Cardiac muscle cell (in vitro differentiated cells and primary cell): ENCODE measurements at places on chromosomes 2 and 18. TPM values are rescaled to one million over a fixed set of nuclear protein-coding genes. Genes with fewer than 3 reads are reported as not detected.

DNA sequence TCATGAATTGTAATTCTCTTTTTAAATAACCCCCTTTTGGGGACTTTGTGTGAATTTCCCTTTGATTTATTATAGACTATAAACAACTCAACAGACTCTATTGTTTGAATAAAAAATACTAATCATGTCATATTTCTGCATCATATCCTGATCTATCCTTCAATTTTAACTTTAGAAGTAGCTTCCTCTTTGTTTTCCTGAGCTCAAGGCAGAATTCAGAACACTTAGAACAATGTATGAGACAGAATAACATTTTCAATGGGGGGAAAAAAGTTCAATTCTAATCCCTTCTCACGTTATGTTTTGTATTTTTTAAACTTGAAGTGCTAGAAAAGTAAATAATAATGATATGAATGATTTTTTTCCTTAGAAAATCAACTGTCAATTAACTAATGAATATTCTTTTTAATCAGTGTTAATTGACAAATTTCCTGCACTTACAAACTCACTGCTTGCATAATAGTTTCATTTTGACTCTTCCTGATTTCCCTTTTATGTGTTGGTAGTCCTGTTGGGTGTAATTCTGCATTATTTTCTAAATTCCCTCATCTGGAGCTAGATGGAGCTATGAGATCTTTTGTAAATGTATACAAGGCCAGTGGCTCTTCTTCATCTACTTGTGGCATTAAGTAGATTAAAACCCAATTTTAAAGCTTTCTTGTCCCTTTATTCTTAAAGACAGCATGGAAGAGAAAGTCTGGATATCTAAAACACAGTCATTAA lies 326.1 kb downstream of the PARD3B start:
- no peaks in the 10 kb centered on the region for H3K4me1 ChIP-seq
- no peaks in the 10 kb centered on the region for H3K36me3 ChIP-seq
- H3K27ac ChIP-seq, result no peak overlapping the region
- DNase-seq, result peak; percentile 18

- no peak for DNase-seq
- no peaks in the 10 kb centered on the region for H3K36me3 ChIP-seq
- H3K4me3 ChIP-seq, result no peak overlapping the region
- no peak overlapping the region for H3K27ac ChIP-seq
- no peaks in the 10 kb centered on the region for H3K4me1 ChIP-seq
- H3K27me3 ChIP-seq, result no peaks in the 10 kb centered on the region
Measured at GRCh38 chr2:228763379-228763981, 507.6 kb downstream of the PID1 start.

- no peak overlapping the region for H3K4me3 ChIP-seq
- H3K27me3 ChIP-seq, result peaks cover 3% of the 10 kb centered on the region
- no peaks in the 10 kb centered on the region for H3K36me3 ChIP-seq
- peak; percentile 53 for DNase-seq
Measured at GRCh38 chr2:166384774-166385173, 9.0 kb upstream of the SCN9A start.

DNA sequence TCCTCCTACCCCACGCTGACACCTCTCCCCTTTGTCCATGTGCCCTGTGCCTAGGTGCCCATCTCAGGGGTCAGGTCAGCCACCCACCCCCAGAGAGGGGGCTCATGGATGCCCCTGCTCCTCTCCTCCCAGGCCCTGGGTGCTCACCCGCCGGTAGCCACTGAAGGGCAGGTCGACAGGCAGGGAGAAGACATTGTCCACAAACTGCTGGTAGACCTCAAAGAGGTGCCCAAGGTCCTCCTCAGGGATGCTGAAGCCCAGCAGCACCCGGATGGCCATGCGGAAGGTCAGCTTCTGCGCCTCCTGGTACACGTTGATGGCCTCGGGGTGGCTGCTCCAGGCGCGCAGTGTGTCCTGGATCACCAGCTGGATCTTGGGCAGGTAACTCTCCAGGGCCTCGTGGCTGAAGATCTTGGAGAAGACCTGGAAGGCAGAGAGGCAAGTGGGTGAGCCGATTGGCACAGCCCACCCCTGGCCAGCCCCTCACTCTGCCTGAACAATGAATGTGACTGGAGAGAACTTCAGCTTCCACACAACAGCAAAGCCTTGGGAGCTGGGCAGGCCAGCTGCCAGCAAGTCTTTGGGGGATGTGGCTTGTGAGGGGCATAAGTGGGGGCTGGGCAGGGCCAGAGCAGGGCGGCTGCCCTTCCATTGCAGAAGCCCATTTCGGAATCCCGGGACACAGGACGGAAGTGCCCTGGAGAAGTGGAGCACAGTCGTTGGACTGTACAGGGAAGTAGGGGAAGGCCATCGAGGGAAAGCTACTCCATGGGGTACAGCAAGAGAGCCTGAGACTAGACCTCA lies 12.5 kb downstream of the CYP26B1 start:
- H3K4me1 ChIP-seq, result no peaks in the 10 kb centered on the region
- no peak for DNase-seq
- H3K27me3 ChIP-seq, result peaks cover 16% of the 10 kb centered on the region
- H3K4me3 ChIP-seq, result no peak overlapping the region

GRCh38 chr2:162297925-162298552 lies 20.4 kb downstream of the IFIH1 start:
- H3K27me3 ChIP-seq, result no peaks in the 10 kb centered on the region
- DNase-seq, result peak; percentile 86
- H3K36me3 ChIP-seq, result no peaks in the 10 kb centered on the region
- no peak overlapping the region for H3K4me3 ChIP-seq
- H3K4me1 ChIP-seq, result no peaks in the 10 kb centered on the region
- H3K27ac ChIP-seq, result no peak overlapping the region

DNA sequence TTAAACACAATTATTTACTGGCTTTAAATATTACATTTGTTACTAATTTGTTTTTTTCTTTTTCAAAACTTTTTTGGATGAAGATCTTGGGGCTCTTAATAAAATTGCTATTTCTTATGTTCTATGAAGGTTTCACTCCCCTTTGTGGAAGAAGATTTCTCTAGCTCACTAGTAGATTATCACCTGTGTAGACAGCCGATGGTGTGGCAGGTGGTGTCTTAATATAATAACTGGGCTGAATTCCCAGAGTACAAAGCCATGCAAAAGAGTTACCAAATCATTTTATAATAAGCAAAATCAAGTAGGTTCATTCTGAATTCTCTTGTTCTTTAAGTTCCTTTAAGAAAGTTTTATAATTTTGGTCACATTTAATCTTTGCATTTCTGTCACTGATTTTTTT lies 233.7 kb downstream of the CCDC102B start:
- no peaks in the 10 kb centered on the region for H3K27me3 ChIP-seq
- H3K36me3 ChIP-seq, result no peaks in the 10 kb centered on the region
- no peak overlapping the region for H3K27ac ChIP-seq
- H3K4me3 ChIP-seq, result no peak overlapping the region
- H3K4me1 ChIP-seq, result no peaks in the 10 kb centered on the region

DNA sequence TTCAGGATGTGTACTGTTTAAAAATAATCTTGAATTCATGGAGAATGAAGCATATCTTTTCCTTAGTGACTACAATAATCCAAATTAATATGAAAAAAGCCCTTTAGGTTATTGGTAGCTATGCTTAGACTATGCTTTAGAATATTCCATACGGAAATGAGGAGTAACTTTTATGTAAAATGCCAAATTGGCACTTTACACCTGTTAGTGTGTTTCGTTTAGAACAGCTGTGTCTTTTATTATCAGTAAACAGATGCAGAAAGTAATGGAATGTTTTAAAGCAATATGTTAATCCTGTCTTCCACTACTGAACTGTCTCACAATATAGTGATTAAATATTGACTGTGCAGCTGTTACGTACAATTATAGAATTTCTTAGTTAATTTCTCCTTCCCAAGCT lies 129.6 kb downstream of the PMS1 start:
- no peaks in the 10 kb centered on the region for H3K4me1 ChIP-seq
- no peak overlapping the region for H3K27ac ChIP-seq
- H3K36me3 ChIP-seq, result no peaks in the 10 kb centered on the region
- no peak overlapping the region for H3K4me3 ChIP-seq

GRCh38 chr2:85459771-85460170 lies 41.3 kb downstream of the SH2D6 start:
- no peaks in the 10 kb centered on the region for H3K4me1 ChIP-seq
- DNase-seq, result no peak
- no peak overlapping the region for H3K27ac ChIP-seq
- no peak overlapping the region for H3K4me3 ChIP-seq
- H3K27me3 ChIP-seq, result no peaks in the 10 kb centered on the region

GRCh38 chr2:68155618-68156017 lies 2.1 kb upstream of the PNO1 start:
- no peak for DNase-seq
- H3K36me3 ChIP-seq, result peaks cover 5% of the 10 kb centered on the region
- peaks cover 17% of the 10 kb centered on the region for H3K4me1 ChIP-seq
- no peaks in the 10 kb centered on the region for H3K27me3 ChIP-seq

GRCh38 chr2:137937778-137938177 lies 26.5 kb upstream of the HNMT start:
- H3K4me1 ChIP-seq, result peaks cover 10% of the 10 kb centered on the region
- no peak overlapping the region for H3K4me3 ChIP-seq
- DNase-seq, result no peak
- H3K27ac ChIP-seq, result no peak overlapping the region
- no peaks in the 10 kb centered on the region for H3K36me3 ChIP-seq

DNA sequence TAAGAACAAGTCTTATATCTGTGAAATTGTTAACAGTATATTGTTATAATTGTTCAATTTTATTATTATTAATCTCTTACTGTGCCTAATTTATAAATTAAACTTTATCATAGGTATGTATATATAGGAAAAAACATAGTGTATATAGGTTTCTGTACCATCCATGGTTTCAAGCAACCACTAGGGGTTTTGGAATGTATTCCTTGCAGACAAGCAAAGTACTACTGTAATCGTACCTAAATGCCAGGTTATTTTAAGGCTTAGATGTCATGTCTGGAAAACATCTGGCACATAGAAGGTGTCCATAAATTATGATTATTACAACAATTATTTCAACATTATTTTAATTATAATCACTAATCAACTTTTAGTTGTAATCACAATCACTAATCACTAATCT lies 8.4 kb downstream of the ITSN2 start:
- peaks cover 29% of the 10 kb centered on the region for H3K4me1 ChIP-seq
- H3K4me3 ChIP-seq, result no peak overlapping the region
- H3K27ac ChIP-seq, result peak overlapping the region; percentile 4
- no peaks in the 10 kb centered on the region for H3K27me3 ChIP-seq
- DNase-seq, result no peak
- H3K36me3 ChIP-seq, result no peaks in the 10 kb centered on the region

DNA sequence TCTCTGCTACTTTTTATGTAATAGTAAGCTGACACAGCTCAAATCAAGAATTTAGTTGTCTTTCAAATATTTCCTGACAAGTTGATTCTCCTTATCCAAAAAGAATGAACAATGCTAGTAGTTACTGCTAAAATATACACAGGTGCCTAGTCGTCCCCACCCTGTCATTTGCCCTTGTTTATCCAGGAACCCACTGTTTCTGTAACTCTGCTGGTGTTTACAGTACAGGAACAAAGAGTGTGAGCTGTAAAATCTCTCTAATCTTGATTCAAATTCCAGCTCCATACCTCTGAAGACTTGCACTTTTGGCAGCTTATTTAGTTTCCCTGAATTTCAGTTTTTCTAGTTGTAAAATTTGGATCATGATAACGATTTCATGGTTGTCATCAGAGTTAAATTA lies 21.1 kb upstream of the SCYGR2 start:
- no peaks in the 10 kb centered on the region for H3K27me3 ChIP-seq
- no peaks in the 10 kb centered on the region for H3K4me1 ChIP-seq
- no peak overlapping the region for H3K27ac ChIP-seq

ANKRD30B gene
- not detected in 2 replicates for total RNA-seq

ZSWIM2 gene
- total RNA-seq, result not detected in 2 replicates

FABP1 gene
- not detected in 2 replicates for total RNA-seq

COL4A3 gene
- total RNA-seq, result not detected in 2 replicates

TANC1 gene
- 21.8 and 34.8 TPM in 2 replicates for total RNA-seq

CIB4 gene
- 0.49 TPM in 1 of 2 replicates, not detected in the other for total RNA-seq

GRB14 gene
- 6.4 and 7.8 TPM in 2 replicates for total RNA-seq

CFAP65 gene
- 0.07 and 2.2 TPM in 2 replicates for total RNA-seq
